Fibroblast of villous mesenchyme (primary cell): ENCODE measurements at places on chromosomes 11 and 22. TPM values are rescaled to one million over a fixed set of nuclear protein-coding genes. Genes with fewer than 3 reads are reported as not detected.
A peak's percentile ranks its signal among the peaks of the same experiment; 100 is the strongest.

GRCh38 chr11:70666311-70666710 is 268.0 kb downstream of the CTTN start:
- no peak for DNase-seq

DNA sequence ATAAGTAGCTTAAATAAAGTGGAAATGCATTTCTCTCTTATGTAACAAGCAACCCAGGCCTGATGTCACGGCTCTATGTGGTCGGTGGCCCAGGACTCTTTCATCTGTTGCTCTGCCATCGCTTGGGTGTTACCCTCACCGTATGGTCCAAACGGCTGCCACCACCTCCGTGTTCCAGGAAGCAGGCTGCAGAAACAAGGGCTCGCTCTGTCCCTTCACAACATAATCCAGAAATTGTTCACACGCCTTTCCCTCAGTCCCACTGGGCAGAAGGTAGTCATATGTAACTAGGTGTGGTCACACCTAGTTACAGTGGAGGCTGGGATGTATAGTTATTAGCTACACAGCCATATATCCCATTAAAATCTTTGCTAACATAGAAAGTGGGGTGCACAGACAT is 421.0 kb downstream of the SOX6 start:
- no peak for DNase-seq

GRCh38 chr22:36856121-36856791 is 4.5 kb upstream of the NCF4 start:
- DNase-seq = peak; percentile 87

DNA sequence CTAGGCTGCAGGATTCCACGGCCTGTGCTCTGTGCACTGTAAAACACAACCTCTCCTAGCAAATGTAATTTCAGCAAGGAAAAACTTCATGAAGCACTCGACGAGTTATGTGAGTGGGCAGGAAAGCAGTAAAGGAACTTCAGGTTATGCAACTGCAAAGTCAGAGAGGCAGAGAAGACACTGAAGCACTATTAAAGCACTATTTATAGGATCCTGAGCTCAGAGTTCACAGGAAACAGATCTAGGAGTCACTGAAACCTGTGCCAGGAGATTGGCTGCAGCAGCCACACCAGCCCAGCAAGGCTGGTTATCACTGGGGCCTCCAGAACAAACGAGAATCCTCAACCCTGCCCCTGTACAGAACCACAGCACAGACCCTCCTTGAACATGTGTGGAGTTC is 2.5 kb downstream of the SMIM35 start:
- peak; percentile 16 for DNase-seq

DNA sequence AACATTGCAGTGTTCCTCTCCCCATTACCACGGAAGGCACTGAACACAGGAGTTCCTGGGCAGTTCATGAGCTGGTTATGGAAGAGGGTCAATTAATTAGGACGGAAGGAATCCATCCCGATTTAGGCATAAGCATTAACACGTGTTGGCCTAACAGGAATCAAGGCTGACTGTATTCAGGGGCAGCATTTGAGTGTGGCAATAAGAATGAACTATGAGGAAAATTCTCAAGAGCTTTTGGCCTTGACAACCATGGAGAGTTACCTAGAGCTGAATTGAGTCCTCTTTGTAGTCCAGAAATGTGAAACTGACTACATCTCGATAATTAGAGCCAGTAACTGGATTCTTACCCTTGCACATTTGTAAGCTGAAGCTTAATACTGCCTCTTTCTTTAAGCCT is 82.4 kb upstream of the CRTAM start:
- no peak for DNase-seq

OTOG gene
- total RNA-seq = not detected in 2 replicates
